ENCODE measurements at places on chromosomes 2 and 18. TPM values are rescaled to one million over a fixed set of nuclear protein-coding genes. Genes with fewer than 3 reads are reported as not detected.

The CNDP1 gene
- 0.73 TPM for polyA plus RNA-seq

The CREG2 gene
- polyA plus RNA-seq = 0.87 TPM

The CNTNAP5 gene
- 0.19 TPM for polyA plus RNA-seq

The ABCG5 gene
- polyA plus RNA-seq = 0.47 TPM
